HuH-7.5 (cell line): ENCODE measurements at places on chromosomes 11 and 22.

DNA sequence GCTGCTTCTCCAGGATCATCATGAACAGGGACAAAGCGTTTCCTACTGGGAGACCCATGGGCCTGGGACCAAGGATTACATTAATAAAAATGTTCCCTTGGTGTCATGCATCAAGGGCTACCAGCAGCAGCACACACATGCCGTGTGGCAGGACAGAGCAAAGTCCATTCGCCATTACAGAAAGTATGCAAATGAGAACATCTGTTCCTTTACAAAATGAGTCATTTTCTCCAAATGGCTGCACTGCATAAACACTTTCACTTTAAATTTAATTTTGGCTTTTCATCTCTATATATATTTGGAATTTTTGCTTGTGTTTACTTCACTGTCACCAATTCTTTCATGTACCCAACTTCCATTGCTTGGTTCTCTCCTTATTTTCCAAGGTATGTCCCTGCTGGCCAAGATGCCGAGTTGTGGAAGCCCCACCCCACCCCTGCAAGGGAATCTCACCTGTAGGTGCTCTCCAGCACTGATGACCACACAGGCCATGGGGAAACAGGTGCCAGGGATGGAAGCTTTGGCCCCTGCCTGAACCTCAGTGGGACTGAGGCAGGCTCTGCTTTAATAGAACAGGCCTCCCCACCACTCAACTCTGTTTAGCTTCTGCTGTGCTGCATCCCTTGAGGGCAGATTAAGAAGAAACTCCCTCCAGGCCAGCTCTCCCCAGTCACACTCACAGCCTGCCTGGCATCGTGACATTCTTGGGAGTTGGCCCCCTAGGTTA lies 15.6 kb upstream of the GNAZ start:
- DNase-seq, result no peak

GRCh38 chr22:44396727-44397722 lies 84.3 kb upstream of the SHISAL1 start:
- DNase-seq, result no peak

- no peak for DNase-seq
Measured at GRCh38 chr11:23919455-23919854, 577.4 kb upstream of the LUZP2 start.

GRCh38 chr11:12592283-12592682 lies 81.9 kb upstream of the TEAD1 start:
- no peak for DNase-seq

- no peak for DNase-seq
Measured at GRCh38 chr11:2271327-2272227, 1.2 kb upstream of the ASCL2 start.

DNA sequence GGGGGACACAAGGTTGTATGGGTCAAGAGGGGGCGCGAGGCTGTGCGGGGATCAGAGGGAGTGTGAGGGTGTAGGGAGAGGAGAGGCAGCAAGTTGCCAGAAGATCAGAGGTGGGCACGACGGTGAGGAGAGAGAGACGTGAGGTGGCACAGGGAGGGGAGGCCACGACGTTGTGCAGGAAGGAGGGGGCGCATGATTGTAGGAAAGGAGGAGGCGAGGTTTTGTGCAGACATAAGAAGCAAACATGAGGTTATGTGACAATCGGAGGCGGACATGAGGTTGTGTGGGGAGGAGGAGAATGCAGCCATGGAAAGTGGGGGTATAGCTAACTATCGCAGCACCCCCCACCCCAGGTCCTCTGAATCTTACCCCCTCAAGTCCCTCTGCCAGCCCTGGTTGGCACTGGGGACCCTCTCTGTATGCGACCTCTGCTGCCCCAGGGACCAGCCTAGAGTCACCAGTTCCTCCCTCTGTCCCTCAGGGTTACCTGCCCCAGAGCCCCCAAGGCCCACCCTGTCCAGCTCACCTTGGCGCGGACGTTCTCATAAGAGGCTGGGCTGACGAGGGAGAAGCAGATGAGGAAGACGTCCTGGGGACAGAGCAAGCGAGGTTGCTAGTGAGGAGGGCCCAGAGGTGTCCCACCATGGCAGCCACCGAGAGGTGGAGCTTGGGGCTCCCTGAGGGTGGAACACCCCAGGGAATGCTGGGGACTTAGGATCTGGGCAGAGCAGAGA lies 12.5 kb downstream of the RAC2 start:
- no peak for DNase-seq

- peak; percentile 22 for DNase-seq
Measured at GRCh38 chr11:19441752-19442553, 201.2 kb upstream of the E2F8 start.

- DNase-seq, result no peak
Measured at GRCh38 chr11:91859666-91860065, 365.0 kb upstream of the FAT3 start.

DNA sequence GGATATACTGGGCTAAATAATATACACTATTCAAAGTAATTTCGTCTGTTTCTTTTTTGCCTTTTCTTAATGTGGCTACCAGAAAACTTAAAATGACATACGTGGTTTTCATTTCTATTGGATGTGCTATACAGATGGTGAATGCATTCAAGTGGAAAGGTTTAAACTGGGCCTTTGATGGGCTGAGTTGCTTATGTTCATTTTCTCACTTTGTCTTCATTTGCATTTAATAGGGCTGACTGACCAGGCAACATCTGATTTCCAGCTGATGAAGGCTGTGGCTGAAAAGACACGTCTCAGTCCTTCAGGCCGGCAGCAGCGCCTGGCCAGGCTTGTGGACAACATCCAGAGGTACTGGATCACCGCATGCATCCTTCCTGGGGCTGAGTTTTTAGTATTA lies 27.9 kb downstream of the PIWIL4 start:
- no peak for DNase-seq

DNA sequence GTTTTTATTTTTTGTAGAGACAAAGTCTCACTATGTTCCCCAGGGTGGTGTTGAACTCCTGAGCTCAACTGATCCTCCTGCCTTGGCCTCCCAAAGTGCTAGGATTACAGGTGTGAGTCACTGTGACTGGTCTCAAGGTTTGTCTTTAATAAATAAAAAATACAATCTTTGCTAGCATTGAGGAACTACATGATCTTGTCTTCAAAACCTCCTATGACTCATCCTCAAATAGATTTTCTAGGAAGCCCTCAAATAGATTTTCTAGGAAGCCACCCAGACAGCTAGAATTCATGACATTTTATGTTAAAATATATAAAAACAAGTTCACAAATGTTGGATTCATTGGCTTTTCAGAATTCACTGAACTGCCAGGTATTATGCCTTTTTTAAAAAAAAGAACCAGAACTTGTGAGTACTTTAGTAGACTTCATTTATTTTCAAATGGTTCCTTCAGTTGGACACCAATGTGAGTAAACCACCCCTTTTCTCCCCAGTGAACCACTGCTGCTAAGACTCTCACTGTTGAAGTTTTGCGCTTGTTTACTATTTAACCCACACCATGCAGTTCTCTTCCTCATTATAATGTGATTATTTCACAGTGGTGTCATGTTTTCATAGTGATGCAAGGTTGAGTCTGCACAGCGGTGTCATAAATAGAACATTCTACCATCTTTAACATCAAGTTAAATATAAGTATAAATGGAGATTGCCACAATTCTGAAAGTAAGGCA lies 303.9 kb downstream of the CASP12 start:
- DNase-seq, result no peak

DNA sequence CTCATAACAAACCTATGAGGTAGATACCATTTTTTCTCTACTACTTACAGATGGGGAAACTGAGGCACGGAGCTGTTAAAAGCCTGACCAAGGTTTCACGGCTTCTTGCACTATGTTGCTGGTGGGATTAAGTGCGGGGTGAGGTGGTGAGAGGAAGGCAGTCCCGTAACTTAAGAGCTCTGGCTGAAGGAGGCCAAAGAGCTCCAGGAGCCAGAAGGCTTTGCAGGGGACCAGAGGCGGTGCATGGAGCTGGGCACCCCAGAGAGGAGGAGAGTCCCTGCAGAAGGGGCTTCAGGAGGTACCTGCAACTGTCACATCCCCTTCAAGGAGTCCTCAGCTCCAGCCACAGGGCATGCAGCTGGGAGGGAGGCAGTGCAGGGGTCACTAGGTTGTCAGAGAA lies 4.1 kb downstream of the CHRM4 start:
- no peak for DNase-seq

DNA sequence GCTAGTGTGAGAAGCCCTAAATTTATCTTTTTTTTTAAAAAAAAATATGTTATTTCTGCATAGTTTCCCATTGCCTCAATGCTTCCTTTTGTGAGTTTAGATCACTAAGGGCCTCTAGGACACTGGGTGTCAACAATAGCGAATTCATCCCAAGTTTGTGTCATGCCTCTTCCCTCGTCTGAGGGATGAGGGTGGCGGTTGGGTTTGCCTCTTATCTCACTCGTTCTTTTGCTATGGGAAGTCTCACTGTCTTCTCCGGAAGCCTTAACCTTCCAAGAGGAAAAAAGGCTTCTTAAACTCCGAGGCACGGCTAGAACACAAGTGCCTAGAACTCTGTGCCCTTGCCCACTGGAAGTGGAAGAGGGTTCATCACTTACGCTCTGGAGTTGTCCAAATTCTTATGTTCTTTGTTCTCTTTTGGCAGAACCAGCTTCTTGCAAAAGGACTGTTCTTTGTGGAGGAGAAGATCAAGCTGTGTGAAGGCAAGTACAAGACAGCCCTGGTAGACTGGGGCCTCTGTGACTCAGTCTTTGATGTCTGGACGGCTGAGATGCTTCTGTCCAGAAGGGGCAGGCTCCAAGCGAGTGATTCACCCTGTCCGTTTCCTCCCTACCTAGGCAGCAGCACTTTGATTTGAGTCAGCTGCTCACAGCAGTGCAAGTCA lies 78.5 kb downstream of the TRAF6 start:
- no peak for DNase-seq

GRCh38 chr11:134401825-134402809 lies 9.9 kb downstream of the B3GAT1 start:
- no peak for DNase-seq

DNA sequence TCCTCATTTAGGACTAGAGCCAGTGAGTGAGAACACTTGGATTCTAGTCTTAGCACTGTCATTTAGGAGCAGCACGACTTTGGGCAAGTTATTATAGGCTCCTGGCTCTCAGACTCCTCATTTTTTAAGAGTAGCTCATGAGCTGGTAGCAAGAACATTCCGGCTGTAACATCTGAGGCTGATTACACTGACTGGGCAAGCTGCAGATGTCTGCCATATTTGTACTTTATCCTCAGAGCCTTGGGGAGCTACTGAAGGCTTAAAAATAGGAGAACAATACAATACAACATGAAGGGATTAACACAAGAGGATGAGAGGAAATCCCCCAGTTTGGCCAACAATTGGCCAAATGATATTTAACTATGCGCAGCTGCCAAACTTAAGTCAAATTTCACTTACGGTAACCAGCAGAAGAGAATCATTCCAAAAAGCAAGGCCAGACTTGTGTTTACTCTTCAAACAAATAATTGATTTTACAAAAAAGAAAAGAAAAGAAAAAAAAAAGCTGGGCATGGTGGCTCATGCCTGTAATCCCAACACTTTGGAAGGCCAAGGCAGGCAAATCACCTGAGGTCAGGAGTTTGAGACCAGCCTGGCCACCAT lies 113.1 kb upstream of the ARHGAP42 start:
- no peak for DNase-seq

DNA sequence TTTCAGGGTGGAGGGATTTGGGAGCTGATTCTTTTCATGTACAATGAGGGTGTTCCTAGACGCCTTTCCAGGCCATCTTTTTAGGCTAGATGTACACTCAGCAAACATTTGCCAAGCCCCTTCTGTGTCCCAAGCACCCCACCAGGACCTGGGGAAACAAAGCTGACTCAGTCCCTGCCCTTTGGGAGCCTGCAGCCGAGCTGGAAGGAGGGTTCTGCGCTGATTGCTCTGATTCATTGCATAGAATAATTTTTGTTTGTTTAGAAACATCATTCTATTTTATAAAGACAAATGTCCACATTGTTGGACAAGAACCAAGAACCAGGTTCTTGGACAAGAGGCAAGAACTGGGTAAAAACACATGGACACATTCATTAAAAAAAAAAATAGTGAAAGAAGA lies 16.7 kb downstream of the TP53AIP1 start:
- no peak for DNase-seq

DNA sequence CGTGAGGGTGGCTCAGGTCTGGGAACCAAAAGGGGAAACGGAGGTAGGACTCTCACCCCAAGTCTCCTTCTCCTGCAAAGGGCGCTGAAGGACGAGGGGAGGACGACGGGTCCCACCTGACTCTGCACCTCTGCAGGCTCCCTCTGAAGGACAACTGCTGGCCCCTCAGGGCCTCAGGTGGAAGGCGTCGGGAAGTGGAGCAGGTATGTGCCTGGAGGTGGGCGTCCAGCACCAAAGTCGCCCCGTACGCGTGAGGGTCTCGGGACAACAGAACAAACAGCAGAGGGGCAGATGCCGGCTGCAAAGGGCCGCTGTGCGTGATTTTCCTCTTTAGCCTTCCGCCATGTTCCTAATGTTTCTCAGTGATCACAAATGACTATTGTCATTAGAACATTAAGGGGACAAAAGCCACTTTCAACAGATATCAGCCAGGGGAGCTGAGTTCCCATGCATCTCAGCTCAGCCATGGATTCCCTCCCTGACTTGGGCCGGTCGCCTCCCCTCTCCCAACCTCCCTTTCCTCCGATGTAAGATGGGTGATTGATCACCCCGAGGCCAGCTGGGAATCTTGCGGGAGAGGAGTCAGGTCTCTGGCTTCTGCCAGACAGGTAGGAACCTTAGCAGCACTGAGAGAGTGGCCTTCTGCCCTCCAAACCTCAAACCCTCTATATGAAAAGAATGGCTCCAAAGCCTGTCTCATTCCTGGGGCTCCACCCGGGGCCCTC lies 836 bp downstream of the SLC16A8 start:
- no peak for DNase-seq

DNA sequence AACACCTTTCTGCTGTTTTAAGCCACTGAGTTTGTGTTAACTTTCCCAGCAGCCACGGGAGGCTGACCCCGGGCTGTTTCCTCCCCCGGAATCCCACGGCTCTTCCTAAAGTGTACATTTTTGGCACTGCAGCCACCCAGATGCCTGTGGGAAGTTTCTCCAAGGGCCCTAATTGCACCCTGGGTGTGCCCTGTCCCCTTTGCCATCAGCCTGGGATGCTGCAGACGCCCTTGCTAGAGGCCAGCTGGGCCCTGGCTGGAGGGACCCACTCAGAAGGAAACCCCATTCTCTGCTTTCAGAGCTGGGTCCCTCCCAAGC lies 883.3 kb downstream of the BRD1 start:
- no peak for DNase-seq

- DNase-seq, result no peak
Measured at GRCh38 chr11:84019571-84020194, 733.5 kb upstream of the CCDC90B start.

GRCh38 chr11:106540001-106540400 lies 462.5 kb downstream of the AASDHPPT start:
- no peak for DNase-seq

- no peak for DNase-seq
Measured at GRCh38 chr11:75812542-75813040, 2.4 kb upstream of the UVRAG start.
